ENCODE measurements at places on chromosomes 3 and 15. TPM values are rescaled to one million over a fixed set of nuclear protein-coding genes. Genes with fewer than 3 reads are reported as not detected.
A peak's percentile ranks its signal among the peaks of the same experiment; 100 is the strongest.

DNA sequence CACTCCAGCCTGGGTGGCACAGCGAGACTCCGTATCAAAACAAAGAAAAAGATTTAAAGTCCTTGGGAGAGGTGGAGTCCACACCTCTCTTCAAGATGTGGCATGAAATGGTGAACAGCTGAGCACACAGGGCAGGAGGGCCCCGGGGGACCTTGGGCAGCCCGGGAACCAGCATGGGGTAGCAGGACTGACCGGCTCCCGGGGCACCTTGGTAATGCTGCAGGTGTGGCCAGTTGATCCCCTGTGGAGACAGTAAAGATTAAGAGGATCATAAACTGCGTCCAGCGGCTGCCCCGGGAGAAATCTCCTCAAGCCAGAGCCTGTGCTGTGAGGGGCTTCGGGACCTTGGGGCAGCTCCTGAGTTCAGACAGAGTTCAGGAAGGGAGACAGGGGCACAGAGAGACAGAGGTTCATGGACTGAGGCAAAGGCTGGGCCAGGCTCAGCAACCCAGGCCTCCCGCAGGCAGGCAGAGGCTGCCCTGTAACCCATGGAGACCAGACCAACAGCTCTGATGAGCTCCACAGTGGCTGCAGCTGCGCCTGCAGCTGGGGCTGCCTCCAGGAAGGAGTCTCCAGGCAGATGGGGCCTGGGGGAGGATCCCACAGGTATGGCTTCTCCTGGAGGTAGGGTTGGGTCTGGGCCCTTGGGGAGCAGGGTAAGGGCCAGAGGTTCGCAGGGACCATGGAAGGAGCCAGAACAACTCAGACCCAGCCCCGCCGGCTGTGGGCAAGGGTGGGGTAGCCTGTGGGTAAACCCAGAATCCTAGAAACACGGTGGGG lies at the start of gene NR2E3:
Gene NR2E3 (plus strand): TSS at position 299 of the 780 bp plus-strand sequence. CDS start 190 bp downstream, at position 489.
- peaks cover 1% of the 10 kb centered on the region for H3K27me3 ChIP-seq
- H3K36me3 ChIP-seq: no peaks in the 10 kb centered on the region
- H3K4me1 ChIP-seq: peaks cover 19% of the 10 kb centered on the region
- H3K4me3 ChIP-seq: no peak within 1 kb of the TSS

DNA sequence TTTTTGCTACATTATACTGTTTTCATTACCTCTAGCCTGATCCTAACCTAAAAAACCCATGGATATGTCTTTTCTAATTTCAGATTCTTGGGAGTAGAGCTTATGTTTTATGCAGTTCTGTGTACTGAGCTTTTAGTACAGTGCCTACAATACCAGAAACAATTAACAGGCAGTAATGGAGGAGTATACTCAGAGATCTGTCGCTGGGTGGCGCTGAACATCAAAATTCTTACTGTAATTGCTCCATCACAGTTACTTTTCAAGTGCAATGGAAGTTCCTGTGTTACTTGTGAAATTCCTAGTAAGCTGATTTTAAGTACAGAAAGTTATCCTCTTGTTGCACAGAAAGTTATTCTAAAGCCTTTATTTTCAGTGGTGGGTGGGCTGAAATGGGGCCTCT lies 66.9 kb downstream of the RNF13 start:
- H3K27ac ChIP-seq: no peak overlapping the region
- peaks cover 7% of the 10 kb centered on the region for H3K36me3 ChIP-seq
- H3K4me1 ChIP-seq: peaks cover 12% of the 10 kb centered on the region

DNA sequence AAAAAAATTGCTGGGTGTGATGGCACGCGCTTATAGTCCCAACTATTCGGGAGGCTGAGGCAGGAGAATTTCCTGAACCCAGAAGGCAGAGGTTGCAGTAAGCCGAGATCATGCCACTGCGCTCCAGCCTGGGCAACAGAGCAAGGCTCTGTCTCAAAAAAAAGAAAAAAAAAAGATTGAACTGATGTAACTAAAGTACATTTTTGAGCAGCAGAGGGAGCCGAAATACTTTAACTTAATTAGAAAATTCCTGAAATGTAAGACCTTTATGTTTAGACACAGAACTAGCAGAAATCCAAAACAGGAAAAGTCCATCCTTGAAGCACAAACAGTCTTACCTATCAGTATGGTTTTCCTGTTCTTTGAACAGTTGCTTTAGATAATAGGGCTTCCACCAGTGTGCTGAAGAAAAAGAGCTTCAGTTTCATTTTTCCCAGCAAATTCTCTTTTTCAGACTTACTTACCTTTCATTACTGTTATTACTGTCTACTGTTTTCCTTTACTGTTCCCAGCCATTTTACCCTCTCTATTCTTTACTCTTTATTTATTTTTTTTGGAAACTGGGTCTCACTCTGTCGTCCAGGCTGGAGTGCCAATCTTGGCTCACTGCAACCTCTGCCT lies 33.4 kb upstream of the ZNF609 start:
- H3K4me3 ChIP-seq: no peak overlapping the region
- peak overlapping the region; percentile 74 for H3K27ac ChIP-seq
- peaks cover 23% of the 10 kb centered on the region for H3K4me1 ChIP-seq
- H3K36me3 ChIP-seq: peaks cover 10% of the 10 kb centered on the region

DNA sequence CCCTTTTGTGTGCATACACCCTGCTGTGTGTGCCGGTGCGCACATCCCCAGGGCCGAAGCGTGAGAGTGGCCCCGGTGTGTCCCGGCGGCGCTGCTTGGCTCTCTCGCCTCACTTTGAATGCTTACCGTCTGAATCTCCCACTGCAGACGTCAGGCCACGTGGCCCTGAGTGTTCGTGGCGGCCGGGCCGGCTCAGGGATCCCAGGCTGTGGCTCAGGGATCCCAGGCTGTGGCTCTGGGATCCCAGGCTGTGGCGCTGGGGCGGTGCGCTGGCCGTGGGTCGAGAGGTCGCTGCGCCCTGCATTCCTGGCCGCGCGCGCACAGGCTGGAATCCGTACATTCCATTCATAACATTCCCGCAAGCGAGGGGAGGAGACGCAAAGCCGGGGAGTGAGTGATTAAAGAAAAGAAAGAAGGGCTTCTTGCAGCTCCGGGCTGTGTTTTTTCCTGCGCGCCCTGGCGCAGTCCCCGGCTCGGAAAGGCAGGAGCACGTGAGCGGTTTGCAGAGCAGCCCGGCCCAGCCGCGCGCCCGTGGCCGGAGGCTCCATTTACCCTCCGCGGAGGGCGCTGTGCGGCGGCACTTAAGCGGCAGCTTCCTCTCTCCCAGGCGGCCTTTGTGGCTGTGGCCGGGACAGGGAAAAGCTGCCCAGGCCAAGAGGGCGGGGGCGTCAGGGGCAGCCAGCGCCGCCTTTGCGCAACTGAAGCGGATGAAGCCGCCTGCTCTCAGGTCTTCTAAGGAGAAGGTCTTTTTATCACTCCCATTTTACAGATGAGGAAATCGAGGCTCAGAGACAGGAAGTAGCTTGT lies 87.0 kb upstream of the ALDH1L1 start:
- H3K4me1 ChIP-seq: peaks cover 12% of the 10 kb centered on the region
- no peaks in the 10 kb centered on the region for H3K36me3 ChIP-seq
- peak; percentile 65 for DNase-seq
- H3K27me3 ChIP-seq: peaks cover 11% of the 10 kb centered on the region

The ZBBX gene
- 3.2 TPM for total RNA-seq

- no peaks in the 10 kb centered on the region for H3K4me1 ChIP-seq
- DNase-seq: no peak
- H3K27ac ChIP-seq: no peak overlapping the region
- H3K27me3 ChIP-seq: no peaks in the 10 kb centered on the region
- no peak overlapping the region for H3K4me3 ChIP-seq
- H3K36me3 ChIP-seq: no peaks in the 10 kb centered on the region
Measured at GRCh38 chr3:34782871-34783270, 856.5 kb upstream of the ARPP21 start.

The GREM1 gene
- total RNA-seq: 0.44 TPM

- no peak overlapping the region for H3K27ac ChIP-seq
- H3K27me3 ChIP-seq: no peaks in the 10 kb centered on the region
- H3K36me3 ChIP-seq: no peaks in the 10 kb centered on the region
- H3K4me1 ChIP-seq: no peaks in the 10 kb centered on the region
- DNase-seq: no peak
Measured at GRCh38 chr15:46523701-46524100, 888.9 kb downstream of the SQOR start.

DNA sequence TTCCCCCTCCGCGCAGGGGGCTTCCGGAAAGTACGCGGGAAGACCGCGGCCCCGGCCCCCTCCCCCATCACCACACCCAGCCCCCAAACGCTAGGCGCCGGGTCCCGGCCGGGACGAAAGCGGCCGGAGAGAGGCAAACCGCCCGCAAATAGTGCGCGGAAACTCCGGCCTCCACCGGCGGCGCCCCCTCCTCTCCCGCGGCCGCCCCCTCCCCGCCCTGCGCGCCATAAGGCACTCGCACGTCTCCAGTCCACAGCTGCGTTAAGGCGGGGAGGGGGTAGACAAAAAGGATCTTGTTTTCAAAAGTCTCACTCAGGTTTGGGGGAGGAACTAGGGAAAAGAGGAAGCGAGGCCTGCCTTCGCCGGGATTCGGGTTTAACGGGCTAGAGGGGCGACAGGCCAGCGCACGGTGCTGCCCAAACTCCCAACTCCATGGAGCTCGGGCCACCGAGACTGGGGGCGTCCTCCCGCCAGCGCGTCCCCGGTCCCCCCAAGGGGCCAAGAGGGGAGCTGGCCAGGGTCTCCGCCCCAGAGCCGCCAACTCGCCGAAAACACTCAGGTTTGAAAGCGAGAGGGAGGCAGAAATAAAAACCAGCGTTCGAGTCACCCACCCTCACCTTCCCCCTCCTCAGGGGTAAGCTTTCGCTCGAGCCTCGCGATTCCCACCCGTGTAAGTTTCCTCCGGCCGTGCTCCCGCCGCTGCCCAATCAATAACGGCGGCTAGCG lies 1.8 kb downstream of the ANP32A start:
- peaks cover 17% of the 10 kb centered on the region for H3K27me3 ChIP-seq
- H3K27ac ChIP-seq: peak overlapping the region; percentile 92
- DNase-seq: peak; percentile 70
- H3K36me3 ChIP-seq: peaks cover 7% of the 10 kb centered on the region

- no peaks in the 10 kb centered on the region for H3K27me3 ChIP-seq
- H3K4me1 ChIP-seq: no peaks in the 10 kb centered on the region
- no peak overlapping the region for H3K27ac ChIP-seq
- no peak for DNase-seq
- no peaks in the 10 kb centered on the region for H3K36me3 ChIP-seq
Measured at GRCh38 chr15:81625896-81626295, 251.9 kb upstream of the TMC3 start.

- no peaks in the 10 kb centered on the region for H3K4me1 ChIP-seq
- no peak for DNase-seq
- no peaks in the 10 kb centered on the region for H3K27me3 ChIP-seq
- no peak overlapping the region for H3K4me3 ChIP-seq
Measured at GRCh38 chr15:31116423-31117030, 15.0 kb upstream of the TRPM1 start.

The NAA50 gene
- total RNA-seq: 76.7 TPM

The MST1R gene
- 0.67 TPM for total RNA-seq

The ITIH4 gene
- 8.2 TPM for total RNA-seq

The ATG7 gene
- total RNA-seq: 30.6 TPM

DNA sequence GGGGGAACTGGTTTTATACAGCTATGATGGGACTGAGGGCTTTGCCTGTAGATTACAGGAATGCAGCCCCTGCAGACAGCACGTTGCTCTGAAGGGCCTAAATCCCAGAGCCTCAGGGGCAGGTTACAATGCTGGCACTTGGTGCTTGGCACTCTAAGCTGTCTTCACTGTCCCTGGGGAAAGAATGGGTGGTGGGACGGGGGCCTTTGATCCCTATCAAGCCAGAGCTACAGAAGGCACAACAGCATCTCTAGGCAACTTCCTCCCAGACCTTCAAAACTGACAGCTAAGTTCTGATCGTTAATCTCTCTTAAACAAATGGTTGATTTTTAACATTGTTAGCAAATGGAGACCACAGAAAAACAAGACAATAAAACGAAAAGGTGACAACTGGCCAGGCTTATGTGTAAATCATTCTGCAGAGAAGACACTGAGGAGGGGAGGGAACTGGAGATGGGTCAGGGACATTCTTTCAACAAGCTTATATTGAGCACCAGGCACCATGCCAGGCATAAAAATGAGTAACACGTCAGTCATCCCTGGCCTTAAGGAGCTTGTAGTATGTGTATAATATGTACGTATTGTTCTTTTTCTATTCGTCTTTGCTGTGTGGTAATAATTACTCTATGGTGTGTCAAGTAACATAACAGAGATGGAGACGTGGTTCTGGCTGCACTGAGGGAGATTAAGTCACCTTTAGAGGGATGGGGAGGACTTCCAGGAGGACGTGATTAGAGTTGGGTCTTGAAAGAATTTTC lies 49.1 kb downstream of the CA12 start:
- no peak overlapping the region for H3K4me3 ChIP-seq
- H3K36me3 ChIP-seq: no peaks in the 10 kb centered on the region
- DNase-seq: no peak
- H3K4me1 ChIP-seq: no peaks in the 10 kb centered on the region
- no peak overlapping the region for H3K27ac ChIP-seq

The PPP1R14D gene
- total RNA-seq: not detected

The ACOX2 gene
- total RNA-seq: 1.1 TPM

The SCN11A gene
- total RNA-seq: 0.69 TPM

Data from endothelial cell (in vitro differentiated cells).